ENCODE measurements at places on chromosomes 6 and 20.

GRCh38 chr20:8007490-8007889 is 12.1 kb downstream of the TMX4 start:
- no peak for DNase-seq

DNA sequence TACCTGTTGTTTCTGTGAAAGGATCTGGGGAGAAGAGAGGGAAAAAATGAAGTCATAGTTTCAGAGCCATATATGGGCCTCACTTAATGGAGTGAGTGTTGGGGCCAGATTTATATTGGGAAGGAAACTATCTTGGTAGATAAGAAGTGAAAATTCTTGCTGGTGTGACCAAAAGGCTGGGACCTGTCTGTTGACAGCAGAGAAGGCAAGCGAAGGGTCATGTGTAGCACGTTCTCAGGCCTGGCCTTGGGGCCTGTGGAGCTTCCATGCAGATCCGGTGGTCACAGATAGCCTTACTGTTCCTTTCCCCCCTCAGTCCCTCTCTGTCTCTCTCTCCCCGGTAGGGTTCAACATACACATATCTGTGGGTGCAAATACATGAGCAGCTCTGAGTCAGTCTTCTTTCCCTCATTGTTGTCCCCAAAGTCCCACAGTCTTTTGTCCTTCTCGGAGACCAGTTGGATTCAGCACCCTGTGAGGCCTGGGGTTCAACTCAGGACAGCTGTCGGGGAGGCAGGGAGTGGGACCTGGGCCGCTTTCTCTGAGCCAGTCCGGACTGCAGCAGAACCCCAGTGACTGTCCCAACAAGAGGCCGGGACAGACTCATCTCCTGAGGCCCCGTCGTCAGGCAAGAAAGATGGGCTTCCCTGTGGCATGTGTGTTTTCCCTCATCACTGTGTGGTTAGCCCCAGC is 34.6 kb downstream of the PPP1R14C start:
- DNase-seq: no peak

DNA sequence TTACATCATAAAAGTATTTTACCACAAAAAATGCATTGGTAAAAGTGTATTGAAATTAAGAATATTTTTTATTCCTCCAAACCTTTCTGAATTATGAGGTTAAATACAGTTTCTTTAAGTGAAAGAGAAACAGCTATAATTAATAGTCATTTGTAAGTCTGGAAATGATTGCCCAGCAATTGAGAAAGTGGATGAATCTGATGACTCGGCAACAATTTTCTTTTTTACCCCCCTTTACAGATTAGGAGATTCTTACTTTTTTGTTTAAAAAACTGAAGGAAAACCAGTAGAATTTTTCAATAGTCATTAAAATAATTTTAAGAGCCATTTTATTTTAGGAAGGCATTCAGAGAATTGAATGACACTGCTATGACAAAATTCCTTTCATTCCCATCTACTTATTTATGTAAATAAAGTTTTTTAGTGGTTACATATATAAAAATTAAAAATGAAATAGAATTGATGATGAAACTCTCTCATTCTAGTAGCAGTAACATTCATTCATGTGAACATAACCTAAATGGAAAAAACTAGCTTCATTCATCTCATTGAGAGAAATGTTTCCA is 169.6 kb upstream of the PRND start:
- no peak for DNase-seq

- DNase-seq: no peak
Measured at GRCh38 chr6:129901910-129902309, 40.8 kb upstream of the TMEM244 start.

GRCh38 chr20:19275630-19276071 is 63.2 kb downstream of the SLC24A3 start:
- DNase-seq: no peak

- DNase-seq: no peak
Measured at GRCh38 chr6:148612043-148612442, 134.8 kb upstream of the UST start.

GRCh38 chr20:46951840-46952497 is 57.3 kb downstream of the EYA2 start:
- no peak for DNase-seq

DNA sequence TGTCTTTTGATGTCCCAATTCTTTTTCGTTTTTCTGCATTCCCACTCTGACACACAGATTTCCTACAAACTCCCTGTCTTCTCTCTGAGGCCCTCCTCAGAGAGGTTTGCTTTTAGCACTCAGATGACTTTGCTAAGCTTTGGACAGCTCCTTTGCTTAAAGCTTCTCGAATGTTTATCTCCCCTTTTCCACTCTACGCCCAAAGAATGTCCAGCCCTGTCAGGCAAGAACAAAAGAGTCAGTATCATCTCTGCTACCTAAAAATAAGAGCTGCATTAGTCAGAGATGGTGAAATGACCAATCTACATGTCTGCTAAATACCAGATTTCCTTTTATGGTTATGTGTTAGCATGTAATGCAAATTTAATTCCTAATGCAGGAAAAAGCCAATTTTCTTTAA is 56.8 kb downstream of the PREP start:
- no peak for DNase-seq

DNA sequence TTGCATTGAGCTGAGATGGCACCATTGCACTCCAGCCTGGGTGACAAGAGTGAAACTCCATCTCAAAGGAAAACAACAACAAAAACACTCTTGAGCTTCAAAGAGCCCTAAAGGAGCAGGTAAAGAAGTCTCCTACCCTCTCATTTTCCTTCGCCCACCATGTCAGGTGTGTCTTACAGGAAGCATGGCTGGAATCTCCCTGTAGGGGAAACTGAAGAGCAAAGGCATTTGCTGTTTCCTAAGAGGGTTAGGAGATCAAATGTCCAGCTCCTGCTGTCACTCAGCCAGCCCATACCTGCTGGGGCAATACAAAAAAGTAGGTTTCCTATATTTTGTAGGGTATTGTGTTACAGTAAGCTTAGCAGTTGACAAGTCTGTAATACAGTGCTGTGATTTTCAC is 43.3 kb downstream of the SPATA2 start:
- no peak for DNase-seq

GRCh38 chr6:133093956-133094355 is 147.2 kb upstream of the EYA4 start:
- DNase-seq: no peak

Measured in Panc1 (cell line).